ENCODE measurements at places on chromosomes 13 and 19.

GRCh38 chr13:59416561-59416960 lies 747.2 kb downstream of the DIAPH3 start:
- no peak for DNase-seq

DNA sequence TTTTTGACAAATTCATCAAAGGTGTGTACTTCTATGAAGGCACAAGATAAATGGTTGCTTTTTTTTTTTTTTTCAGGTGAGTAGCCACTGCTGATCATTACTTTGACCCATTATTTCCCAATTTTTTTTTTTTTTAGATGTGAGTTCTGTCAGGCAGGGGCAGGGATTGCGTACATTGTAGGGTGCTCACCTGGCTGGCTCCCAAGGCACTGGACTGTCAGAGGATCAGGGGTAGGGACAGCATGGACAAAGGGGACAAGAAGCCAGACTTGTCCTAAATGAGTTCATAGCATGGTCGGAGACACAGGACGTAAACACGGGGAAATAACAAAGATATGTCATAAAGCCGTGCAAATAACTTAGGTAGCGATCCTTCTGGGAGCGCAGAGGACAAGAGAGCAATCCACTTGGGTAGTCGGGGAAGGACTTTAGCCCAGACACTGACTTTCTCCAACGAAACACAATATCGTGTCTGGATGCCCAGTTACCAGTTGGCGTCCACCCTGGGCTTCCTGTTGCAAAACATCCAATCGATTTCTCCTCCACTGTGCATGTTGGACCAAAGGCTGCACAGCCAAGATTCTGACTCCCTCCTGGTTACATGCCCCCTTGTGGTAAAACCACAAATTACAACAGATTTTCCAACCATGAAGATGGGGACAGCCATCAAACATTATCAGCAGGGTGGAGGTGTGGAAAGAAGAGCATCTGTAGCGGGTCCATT lies 27.5 kb upstream of the KATNAL1 start:
- DNase-seq = no peak

DNA sequence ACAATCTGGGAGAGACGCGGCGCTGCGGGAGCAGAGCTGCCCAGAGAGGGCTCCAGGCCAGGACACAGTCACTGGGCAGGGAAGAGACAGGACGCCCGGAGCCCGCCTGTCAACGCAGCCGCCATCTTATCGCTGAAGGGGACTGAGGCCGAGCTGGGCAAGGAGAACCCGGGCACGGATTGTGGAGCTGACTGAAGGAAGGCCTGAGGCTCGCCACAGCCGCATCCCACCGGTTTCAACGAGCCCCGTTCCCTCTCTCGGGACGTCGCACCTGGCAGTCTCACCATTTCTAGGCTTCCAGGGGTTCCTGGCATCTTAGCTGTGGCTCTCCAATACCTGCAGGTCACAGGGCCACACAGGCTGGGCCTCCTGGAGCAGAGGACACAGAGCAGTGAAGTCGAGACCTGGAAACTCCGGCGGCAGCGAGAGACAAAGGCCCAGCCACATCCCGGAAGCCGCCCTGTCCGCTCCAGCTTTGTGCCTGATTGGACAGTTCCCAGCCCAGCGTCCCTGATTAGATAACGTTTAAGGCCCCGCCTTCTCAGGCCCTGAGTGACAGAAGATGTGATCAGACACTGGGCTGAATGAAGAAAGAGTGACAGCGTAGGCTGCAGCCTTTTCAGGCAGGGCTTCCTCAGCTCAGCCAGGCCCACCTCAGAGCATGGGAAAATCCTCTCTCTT lies at the start of gene ZNF91:
Gene ZNF91 (minus strand): TSS at position 431 of the 681 bp plus-strand sequence. CDS start 117 bp downstream, at position 314.
- DNase-seq = peak; percentile 88

GRCh38 chr19:11848200-11848593 lies 329 bp upstream of the ZNF439 start:
- no peak for DNase-seq

DNA sequence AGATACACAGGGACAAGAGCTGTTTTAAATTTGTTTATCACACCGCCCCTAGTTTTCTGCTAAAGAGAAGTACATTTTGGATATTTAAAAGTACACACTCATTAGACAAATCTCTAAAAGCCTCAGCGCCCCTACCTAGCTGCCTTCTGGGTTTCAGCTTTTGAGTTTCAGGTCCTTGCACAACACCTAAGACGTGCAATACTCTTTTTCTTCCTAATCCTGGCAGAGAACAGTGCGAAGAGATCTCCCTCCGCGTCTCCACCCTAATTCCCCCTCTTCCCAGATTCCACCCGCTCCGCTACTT lies 421 bp upstream of the KLF5 start:
- DNase-seq = no peak

- DNase-seq = no peak
Observed at GRCh38 chr13:30810261-30810701, 74.9 kb downstream of the ALOX5AP start.

DNA sequence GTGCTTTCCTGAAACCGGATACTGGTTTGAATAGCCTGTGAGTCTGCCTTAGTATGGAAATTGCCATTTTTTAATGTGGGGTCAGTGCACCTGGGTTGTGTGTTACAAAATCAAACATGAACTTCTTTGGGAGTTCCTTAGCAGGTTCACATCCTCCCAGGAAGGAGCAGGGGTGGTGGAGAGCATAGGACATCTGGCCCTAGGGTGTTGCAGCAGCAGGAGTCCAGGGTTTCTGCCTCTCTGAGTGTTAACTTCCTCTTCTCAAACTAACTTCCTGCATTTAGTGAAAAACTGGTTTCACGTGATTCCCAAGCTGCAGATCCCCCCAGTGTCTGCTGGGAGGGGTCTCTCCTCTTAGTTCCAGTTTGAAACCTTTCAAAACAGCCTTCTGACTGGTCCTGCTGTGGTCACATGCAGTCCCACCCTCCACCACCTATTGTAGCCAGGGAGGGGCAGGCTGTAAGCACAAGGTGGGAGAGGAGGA lies 7.2 kb downstream of the RNASEH2B start:
- no peak for DNase-seq

DNA sequence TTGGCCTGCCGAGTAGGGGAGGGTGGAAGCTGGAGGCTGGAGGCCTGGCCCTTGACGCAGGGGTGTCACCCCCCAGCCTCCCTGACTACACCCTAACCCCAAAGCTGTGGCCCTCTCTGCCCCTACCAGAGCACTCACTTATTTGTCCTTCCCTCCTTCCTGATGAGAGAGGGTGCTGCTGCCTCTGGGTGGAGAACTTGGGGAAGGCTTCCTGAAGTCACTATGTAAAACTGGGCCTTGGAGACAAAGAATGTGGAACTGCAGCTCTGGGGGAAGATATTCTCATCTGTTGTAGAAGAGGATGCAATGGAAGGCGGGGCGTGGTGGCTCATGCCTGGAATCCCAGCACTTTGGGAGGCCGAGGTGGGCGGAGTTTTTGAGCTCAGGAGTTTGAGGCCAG lies 485.2 kb downstream of the ZNF536 start:
- DNase-seq = no peak

GRCh38 chr13:48591889-48592687 lies 59.2 kb upstream of the RCBTB2 start:
- DNase-seq = no peak

DNA sequence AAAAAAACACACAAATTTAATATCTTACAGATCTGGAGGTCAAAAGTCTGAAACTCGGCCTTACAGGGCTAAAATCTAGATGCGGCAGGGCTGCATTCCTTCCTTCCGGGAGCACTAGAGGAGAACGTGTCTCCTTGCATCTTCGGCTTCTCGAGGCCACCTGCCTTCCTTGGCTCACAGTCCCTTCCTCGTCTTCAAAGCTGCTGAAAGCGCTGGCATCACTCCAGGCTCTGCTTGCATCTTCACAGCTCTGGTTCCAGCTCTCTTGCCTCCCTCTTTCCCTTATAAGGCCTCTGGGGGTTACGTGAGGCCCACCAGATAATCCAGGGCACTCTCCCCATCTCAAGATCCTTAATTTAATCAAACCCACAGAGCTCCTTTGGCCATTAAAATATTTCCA lies 10.5 kb downstream of the XRCC1 start:
- no peak for DNase-seq

GRCh38 chr13:98970330-98970729 lies 7.5 kb downstream of the DOCK9 start:
- no peak for DNase-seq

DNA sequence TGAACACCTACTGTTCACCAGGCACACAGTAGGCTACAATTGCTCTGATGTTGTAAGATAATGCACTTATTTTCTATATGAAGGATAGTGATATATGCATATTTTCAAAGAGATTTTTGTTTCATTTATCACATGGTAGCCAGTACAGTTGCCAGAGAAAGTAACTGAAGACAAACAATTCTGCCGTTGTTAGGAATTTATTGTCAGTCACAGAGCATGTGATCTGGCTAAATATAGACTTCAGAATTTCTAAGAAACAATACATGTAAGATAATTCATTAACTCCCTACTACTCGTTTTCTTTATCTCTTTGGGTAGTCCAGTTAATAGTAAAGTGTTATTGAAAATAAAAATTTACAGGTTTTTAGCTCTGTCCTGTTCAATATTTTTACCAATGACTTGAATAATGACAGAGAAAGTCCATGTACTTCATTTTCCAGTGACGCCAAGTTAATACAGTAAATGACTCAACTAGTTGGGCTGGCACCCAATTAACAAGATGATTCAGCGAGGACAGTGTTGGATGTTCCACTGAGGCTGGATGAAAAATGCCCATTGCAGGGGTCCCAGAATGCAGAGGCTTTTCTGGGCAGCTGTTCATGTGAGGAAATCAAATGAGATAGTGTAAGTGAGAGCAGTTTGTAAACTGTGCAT lies 35.6 kb downstream of the GJA3 start:
- DNase-seq = no peak

DNA sequence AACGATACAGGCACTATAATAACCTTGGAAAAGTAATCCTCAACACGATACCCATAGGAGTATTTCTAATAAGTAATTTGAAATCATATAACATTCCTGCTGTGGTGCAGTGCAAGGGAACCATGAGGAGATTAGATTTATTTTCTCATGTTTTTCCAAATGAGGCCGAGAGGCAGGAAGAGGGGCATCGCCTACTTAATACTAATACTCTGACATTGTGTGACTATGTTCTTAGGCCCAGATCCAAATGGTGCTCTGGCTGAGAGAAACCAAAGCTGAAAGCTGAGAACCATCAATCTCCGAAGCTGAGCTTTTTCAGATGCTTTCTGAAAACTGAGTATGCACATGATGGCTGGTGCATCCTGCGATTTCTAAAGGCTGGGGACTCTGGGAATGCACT lies 248.0 kb upstream of the MAB21L1 start:
- no peak for DNase-seq

GRCh38 chr19:39768334-39768733 lies 10.3 kb upstream of the LEUTX start:
- DNase-seq = no peak

- DNase-seq = no peak
Observed at GRCh38 chr19:15288146-15288963, 44.0 kb downstream of the BRD4 start.

DNA sequence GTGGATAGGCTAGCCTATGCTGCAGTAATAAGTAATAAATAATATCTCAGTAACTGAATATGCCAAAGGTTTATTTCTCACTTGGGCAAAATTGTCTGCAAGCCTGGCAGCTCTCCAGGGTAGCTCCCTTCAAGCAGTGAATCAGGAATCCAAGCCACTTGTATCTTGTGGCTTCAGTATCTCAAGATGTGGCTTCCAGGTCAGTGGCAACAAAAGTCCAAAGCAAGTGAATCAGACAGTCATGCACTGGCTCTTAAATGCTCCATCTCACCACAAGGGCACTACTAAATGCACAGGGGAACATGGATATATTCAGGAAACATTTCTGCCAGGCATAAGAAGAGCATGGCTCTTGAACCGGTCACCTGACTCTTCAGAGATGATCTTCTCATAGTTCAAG lies 126.3 kb downstream of the KCTD12 start:
- no peak for DNase-seq

DNA sequence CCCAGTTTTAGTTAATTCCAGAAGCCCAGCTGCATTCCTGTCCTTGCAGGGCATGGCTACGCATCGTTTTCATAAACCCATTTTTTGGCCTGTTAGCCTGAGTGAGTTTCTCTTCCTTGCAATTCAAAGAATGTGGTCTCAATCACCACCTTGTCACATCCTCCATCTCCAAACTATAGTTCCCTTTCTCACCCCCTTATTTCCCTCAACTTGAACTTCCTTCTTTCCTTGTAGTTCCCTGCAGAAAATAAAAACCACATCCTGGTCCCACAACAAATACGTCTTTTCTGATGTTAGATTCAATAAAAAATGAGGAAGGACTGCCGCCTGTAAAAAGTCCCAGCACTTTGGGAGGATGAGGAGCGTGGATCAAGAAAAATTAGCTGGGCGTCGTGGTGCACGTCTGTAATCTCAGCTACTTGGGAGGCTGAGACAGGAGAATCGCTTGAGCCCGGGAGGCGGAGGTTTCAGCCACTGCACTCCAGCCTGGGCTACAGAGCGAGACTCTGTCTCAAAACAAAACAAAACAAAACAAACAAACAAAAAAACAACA lies 13.2 kb downstream of the ADGRE3 start:
- no peak for DNase-seq

DNA sequence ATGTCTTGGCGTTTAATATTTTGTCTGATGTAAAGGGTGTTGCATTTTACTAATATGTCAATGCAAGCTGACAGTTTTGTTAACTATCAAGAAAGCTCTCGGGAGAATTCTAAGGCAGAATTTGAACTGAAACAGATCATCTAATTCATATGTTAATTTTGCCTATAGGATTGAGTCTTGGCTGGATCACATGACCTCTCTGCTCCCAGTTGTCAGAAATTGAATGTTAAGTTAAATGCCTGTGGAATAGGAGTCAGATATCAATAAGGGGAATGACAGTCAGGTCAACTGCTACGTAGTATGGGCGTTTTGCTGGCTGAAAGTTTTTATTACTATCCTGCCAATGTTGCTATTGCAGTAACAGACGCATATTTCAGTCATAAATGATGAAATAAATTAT lies 358.5 kb downstream of the MYO16 start:
- no peak for DNase-seq

DNA sequence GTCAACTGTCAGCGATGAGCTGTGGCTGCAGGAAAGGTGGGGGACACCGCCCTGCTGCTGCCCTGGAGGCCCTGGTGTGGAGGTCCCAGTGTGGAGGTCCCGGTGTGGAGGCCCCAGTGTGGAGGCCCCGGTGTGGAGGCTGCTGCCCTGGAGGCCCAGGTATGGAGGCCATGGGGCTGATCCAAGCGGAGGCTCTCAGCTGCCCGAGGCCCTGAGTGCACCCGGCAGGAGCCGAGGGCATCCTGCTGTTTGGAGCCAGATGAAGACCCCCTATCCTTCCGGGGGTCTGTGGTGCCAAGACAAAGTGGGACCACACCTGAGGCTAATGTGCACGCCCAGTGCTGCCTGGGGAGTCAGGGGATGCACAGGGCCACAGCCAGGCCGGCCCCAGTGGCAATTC lies 210.4 kb upstream of the SOX1 start:
- no peak for DNase-seq

GRCh38 chr19:44847144-44848035 lies 1.3 kb downstream of the NECTIN2 start:
- no peak for DNase-seq

GRCh38 chr13:110506396-110506795 lies 55.1 kb downstream of the RAB20 start:
- no peak for DNase-seq

All from T follicular helper cell (primary cell).